ENCODE measurements at places on chromosomes 5 and 9.

- DNase-seq = no peak
Measured at GRCh38 chr5:163363389-163363788, 74.0 kb upstream of the CCNG1 start.

DNA sequence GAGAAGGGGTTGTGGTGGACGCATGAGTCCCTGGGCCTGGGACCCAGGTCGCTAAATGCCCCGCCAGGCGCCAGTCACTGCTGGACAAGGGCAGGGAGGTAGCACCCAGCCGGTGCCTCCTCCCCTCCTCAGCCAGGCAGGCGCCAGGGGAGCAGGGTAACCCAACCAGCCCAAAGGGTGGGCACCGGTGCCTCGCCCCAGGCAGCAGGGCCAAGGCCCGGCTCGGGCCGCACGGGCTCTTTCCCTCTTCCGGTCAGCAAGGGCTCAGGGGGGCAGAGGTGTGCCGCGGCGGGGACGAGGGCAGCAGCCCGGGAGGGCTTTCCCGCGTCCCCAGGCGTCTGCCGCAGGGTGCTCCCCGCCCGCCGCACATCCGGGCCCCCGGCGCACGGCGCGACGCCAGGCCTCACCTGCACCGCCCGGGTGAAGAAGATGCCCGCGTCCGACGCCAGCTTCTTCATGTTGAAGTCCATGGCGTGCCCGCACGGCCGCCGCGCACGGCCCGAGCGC is 393 bp downstream of the SH3GLB2 start:
- peak; percentile 85 for DNase-seq

DNA sequence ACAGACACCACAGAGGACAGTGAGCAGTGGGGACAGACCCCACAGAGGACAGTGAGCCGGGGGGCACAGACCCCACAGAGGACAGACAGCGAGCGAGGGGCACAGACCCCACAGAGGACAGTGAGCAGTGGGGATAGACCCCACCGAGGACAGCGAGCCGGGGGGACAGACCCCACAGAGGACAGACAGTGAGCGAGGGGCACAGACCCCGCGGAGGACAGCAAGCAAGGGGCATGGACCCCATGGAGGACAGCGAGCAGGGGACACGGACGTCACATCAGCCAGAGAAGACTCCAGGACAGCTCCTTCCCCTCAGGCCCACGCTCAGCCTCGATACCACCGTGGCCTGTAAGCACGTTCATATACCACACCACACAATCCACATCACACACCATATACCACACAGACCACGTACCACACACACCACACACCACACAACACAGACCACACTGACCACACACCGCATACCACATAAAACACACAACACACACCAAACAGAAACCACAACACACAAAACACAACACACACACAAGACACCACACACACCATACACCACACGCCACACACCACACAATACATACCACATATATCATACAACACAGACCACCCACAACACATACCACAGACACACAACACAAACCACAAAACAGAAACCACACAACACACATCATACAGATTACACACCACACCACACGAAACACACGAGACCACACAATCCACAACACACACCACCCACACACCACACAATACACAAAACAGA is 5.2 kb upstream of the ZDHHC11 start:
- DNase-seq = no peak

DNA sequence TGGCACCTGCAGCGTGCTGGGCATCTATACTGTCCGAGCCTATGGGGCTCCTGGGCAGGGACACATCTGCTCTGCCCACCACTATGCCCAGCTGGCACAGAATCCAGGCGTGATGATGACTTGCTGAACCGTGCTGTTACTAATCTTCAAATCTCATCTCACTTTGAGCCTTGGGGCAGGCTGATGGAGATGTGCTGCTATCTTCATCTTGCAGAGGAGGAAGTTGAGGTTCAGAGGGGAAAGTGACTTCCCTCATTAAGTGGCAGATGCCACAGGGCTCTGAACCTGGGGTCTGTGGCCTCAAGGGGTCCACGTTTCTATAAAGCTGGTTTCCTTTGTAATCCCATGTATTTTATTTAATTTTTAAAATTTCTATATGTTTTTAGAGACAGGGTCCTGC is 4.7 kb downstream of the SLC2A6 start:
- no peak for DNase-seq

DNA sequence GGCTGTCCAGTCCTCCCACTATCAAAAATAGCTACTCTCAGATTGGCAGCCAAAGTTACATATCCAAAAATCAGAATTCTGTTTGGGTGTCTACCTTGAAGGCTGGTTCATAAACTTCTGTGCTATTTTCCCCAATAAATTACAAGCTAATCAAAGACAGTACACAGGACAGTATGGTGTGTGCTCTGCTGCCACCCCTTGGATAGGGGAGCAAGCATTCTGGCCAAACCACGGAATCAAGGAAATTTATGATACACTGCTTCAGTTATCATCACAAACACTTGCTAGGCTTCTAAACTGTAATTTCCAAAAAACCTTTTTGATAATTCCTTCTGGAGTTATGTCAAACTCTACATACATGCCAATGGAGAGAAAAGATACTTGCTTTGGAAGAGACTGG is 15.9 kb downstream of the ETF1 start:
- DNase-seq = no peak

DNA sequence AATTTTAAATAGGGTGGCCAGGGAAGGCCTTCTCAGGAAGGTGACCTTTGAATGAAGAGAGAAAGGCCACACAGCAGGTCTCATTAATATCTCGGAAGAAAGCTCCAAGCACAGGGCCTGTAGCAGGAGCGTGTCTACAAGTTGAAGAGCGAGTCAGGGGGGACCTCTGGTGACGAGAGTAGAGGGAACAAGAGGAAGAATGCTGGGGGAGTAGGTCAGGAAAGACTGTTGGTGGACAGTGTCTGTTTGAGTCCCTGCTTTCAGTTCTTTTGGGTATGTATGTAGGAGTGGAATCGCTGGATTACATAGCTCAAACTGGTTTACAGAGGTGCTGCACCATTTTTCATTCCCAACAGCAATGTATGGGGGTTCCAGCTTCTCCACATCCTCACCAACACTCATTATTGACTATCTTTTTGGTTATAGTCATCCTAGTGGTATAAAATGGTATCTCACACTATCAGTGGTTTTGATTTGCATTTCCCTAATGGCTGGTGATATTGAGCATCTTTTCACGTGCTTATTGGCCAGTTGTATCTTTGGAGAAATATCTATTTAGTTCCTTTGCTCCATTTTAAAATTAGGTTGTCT is 55.8 kb downstream of the NUP214 start:
- no peak for DNase-seq

- DNase-seq = no peak
Measured at GRCh38 chr5:101142102-101142501, 239.0 kb upstream of the ST8SIA4 start.

GRCh38 chr9:124399968-124400940 is 15.0 kb downstream of the PSMB7 start:
- DNase-seq = no peak

- DNase-seq = no peak
Measured at GRCh38 chr5:166710271-166710670, 1581.2 kb upstream of the WWC1 start.

- no peak for DNase-seq
Measured at GRCh38 chr5:32949286-32949970, 238.3 kb downstream of the NPR3 start.

GRCh38 chr9:114169952-114170770 is 14.8 kb downstream of the COL27A1 start:
- no peak for DNase-seq

- no peak for DNase-seq
Measured at GRCh38 chr5:119582987-119583386, 46.4 kb upstream of the FAM170A start.

- no peak for DNase-seq
Measured at GRCh38 chr9:26357803-26358344, 534.7 kb downstream of the CAAP1 start.

- no peak for DNase-seq
Measured at GRCh38 chr9:28073270-28073669, 500.0 kb upstream of the C9orf72 start.

- DNase-seq = no peak
Measured at GRCh38 chr5:60263346-60263745, 369.8 kb upstream of the PDE4D start.

- no peak for DNase-seq
Measured at GRCh38 chr5:43947935-43948334, 345.0 kb downstream of the NNT start.

DNA sequence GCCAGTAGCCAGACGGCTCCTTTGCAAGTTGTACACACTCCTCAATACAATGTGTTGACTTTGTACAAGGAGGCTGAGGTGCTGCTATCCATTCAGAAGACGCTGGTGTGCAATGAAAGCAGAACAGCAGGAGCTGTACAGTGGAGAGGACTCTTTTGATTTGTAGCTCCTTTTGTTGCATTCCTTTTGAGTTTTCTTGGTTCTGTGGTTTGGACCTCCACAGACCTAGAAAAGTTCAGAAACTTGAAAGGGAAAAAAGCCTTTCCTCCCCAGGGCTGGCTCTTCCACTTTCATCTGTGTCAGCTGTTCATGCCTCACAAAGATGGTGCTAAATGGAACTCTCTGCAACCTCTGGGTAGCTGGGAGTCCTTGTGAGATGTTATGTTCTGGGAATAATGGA is 117.4 kb downstream of the MAT2B start:
- no peak for DNase-seq

- DNase-seq = no peak
Measured at GRCh38 chr5:43017428-43017815, 22.7 kb downstream of the ANXA2R start.

DNA sequence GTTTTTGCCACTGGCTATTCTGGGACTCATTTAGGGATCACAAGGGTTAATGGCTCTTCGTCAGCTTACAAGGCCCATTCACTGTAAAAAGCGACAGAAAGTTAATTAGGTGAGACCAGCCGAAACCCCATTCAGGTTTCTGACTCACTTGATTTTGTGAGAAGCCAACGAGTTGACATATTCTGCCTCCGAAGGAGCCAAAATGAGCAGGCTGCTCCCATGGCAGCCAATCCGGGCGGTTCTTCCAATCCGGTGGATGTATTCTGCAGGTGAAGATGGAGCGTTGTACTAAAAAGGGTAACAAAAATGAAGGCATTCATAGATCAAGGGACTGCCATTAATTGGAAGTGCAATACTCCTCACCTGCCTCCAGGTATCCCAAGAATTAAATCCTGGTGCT is 39.7 kb downstream of the DDX31 start:
- no peak for DNase-seq

- DNase-seq = no peak
Measured at GRCh38 chr5:81767938-81768337, 17.0 kb upstream of the SSBP2 start.

- no peak for DNase-seq
Measured at GRCh38 chr9:115024925-115025535, 92.9 kb downstream of the TNC start.

DNA sequence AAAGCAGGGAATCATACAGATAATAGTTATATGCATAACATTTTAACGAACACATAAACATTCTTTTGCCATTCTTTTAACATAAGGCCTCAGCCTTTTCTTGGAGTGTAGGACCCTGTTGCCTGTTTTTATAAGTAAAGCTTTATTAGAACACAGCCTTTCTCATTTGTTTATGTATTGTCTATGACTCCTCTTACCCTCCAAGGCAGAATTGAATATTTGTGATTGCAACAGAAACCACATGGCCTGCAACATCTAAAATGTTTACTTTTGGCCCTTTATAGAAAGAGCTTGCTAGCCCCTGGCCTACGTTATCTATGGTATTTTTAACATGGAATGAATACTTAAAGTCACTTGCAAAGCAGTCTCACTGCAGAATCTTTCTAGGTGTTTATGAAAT is 2.6 kb downstream of the SLC31A1 start:
- no peak for DNase-seq

GRCh38 chr5:172630482-172630881 is 10.6 kb upstream of the NEURL1B start:
- peak; percentile 49 for DNase-seq

DNA sequence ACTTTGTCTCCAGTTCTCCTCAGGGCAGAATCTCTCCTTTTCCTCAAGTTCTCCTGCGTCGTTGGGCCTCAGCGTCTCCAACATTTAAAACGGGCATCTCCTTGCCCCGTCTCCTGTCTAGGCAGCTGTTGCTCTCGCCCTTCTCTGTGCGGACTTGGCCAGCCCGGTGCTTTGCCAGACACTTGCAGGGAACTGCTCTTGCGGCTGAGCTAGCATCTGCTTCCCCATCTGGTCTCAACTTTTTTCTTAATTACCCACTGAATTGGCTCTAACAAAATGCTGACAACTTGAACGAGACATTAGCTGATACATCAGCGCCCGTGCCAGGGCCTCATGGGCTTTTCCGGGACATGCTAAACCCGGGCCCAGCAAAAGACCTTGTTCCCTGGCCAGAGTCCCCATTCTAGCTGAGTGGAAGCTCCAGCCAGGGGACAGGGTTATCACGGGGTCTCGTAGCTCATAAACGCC is 25.1 kb downstream of the ZNF618 start:
- DNase-seq = no peak

DNA sequence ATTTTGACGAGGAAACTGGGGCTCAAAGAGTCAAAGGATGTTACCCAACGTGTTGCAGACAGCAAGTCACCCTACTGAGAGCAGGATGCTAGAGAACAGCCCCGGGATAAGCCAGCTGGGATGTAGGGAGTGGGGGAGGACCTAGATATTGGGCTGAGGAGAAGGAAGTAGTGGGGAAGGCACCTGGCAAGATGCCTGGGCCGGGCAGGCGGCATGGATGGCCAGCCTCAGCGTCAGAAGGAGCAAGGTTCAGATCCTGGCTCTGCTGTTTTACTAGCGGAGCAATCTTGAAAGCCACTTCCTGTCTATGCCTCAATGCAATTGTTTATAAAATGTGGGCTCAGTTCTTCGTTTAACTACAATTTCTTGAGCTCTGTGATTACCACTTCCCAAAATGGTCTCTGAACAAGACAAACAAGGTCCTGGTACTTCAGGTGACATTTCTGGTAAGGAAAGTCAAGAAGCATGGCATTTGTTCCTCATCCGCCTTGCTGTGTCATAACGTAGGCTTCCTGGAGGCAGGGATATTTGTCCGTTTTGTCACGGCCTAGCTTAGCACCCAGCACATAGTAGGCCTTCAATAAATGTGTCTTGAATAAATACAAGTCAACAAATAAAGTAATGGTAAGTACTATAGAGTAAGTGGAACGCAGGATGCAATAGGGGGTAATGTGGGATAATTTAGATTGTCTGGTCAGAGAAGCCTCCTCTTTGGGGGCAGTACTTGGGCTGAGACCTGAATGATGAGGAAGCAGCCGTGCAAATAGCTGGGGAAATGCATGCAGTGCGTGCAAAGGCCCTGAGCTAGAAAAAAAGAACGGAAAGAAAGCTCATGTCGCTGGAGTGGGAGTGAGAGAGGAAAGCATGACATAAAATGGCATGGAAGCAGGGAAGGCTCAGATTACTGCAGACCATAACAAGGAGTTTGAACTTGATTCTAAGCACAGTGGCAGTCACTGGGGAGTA is 70.5 kb downstream of the SMIM23 start:
- DNase-seq = no peak

GRCh38 chr9:98580956-98581355 is 127.8 kb downstream of the GABBR2 start:
- no peak for DNase-seq
